ENCODE measurements at places on chromosomes 11 and 22.

- no peak for DNase-seq
Measured at GRCh38 chr11:404551-405264, 10.1 kb downstream of the SIGIRR start.

- no peak for DNase-seq
Measured at GRCh38 chr11:1744891-1745700, 5.3 kb downstream of the IFITM10 start.

DNA sequence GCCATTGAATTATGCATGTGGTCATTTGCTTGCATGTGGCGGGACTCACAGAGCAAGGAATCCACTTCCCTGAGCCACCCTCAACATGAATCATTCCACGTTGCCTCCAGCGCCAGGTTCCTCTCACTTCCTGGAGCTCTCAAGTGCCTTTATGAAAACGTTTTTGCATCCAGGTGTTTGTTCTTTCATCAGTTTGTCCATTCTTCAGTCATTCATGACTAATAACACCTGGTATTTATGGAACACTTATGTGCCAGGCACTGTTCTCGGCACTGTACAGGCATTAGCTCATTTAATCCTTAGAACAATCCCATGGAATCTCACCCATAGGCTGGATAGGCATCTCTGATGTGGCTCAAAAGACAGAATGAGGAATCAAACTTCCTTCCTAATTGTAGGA, 256.1 kb upstream of the SYN3 start:
- DNase-seq: no peak

GRCh38 chr11:7524462-7525235, 10.8 kb downstream of the PPFIBP2 start:
- DNase-seq: no peak

GRCh38 chr22:40271440-40271839, 74.9 kb upstream of the ADSL start:
- no peak for DNase-seq

GRCh38 chr11:125236072-125236825, 71.7 kb downstream of the PKNOX2 start:
- no peak for DNase-seq

- DNase-seq: no peak
Measured at GRCh38 chr11:59708537-59708936, 5.1 kb downstream of the OR10V1 start.

DNA sequence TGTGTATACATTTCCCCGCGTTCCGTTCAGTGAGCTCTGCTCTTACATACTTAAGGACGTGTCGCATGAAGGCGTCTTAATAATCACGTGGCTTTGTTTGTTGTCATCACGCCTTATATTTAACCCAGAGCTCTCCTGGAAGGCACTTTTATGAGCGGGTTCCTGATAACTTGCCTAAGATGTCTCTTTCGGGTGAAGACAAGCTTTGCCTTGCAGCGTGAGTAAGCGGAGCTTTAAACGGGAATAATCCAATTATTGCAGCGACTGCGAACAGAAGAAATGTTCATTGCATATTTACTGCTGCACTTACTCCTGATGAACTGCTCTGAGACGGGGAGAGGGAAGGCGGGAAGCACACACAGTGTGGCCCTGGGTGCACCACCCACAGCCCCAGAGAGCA, 1128.2 kb downstream of the BRD1 start:
- DNase-seq: no peak

GRCh38 chr11:103035216-103035615, 56.7 kb downstream of the DCUN1D5 start:
- no peak for DNase-seq

DNA sequence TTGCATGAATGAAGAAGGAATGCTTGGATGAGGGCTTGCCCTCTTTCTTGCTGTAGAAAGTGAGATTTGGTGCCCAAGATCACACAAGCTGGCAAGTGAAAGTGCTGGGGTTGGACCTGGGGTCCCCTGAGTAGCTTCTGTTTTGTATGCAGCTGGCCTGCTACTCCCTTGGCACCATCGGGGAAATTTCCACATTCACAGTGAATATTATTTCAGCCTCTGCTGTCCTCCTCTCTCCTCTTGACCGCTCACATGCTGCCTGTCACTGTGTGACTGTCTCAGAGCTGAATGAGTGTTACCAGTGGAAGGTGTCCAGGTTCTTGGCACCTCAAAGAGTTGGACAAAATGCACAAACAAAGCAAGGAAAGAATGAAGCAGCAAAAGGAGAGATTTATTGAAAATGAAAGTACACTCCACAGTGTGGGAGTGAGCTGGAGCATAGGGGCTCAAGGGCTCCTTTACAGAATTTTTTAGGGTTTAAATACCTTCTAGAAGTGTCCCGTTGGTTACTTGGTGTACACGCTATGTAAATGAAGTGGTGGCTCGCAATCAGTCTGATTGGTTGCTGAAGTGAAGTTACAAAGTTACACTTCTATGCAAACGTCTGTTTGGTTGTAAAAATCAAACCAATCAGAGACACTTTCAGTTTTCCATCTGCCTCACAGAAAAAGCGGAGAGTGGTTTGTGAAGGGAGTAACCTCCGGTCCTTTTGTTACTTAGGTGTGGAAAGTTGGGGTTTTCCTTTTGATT, 87.4 kb downstream of the DEPDC5 start:
- DNase-seq: no peak

GRCh38 chr11:121936370-121936769, 179.6 kb downstream of the BLID start:
- DNase-seq: no peak

- no peak for DNase-seq
Measured at GRCh38 chr11:127345819-127346459, 345.4 kb upstream of the KIRREL3 start.

GRCh38 chr11:131945706-131946105, 575.3 kb downstream of the NTM start:
- no peak for DNase-seq

DNA sequence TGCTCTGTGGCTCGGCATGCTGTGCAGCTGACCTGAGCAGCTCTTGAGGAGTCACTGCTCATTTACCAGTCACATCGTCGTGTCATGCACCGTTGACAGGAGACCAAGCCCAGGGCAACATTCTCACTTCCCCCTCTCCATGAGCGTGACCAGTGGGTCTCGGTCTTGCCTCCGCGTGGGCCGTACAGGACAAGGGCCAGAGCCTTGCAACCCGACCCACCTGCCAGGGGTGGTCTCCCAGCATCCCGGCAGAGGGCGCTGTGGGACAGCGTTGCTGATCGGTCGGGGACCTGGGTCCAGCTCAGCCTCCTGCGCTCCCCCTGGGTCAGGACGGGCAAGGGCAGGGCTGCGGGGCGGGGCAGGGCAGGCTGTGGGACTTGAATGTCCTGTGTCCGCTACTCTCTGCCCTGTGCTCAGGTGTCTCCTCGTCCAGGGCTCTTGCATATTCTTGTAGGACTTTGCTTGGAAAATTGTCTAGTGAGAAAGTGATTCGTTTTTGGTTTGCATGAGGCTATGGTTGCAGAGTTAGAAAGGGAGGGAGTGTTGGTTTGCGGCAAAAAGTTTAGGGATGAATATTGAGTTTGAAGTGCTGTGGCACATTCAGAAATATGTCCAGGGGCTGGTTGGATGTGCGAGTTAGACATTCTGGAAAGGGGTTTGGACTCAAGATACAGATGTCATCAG, 16.2 kb downstream of the EIF4G2 start:
- DNase-seq: peak; percentile 77

DNA sequence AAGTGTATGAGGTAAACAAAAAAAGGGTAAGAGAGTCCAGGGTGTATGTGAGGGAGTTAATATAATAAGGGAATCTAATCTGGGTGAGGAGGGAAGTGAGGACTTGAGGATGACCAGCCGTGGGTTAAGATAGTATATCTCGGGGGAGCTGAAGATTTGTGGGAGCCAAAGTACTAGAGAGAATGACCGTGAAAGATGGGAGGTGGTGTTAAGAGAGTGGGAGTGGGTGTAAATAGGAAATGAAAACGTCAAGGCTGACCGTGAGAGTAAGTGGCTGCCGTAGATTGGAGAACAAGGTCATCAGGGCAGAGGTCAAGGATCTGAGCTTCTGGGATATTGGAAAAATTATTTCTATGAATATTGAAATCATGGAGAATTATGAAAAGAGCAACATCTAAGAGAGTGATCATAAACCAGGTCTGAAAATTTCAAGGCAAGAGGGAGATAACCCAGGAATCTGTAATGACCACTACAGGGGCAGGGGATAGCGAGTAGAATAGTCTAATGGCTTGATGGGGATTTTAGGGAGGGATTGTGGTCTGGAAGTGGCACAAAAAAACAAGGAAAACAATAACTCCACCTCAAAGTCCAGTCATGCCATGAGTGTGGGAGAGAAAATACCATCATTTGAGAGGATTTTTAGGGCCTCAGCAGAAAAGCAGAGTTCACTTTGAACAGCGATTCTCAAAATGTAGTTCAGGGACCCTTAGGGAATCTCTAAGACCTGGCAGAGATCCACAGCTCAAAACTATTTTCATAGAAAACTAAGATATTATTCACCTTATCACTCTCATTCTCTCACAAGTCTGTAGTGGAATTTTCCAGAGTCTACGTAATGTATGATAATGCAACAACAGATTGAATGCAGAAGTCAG, 72.0 kb downstream of the PRR5L start:
- no peak for DNase-seq

GRCh38 chr11:59144579-59145345, 2.1 kb downstream of the FAM111A start:
- DNase-seq: peak; percentile 78

- DNase-seq: no peak
Measured at GRCh38 chr22:49483281-49483870, 344.3 kb downstream of the BRD1 start.

DNA sequence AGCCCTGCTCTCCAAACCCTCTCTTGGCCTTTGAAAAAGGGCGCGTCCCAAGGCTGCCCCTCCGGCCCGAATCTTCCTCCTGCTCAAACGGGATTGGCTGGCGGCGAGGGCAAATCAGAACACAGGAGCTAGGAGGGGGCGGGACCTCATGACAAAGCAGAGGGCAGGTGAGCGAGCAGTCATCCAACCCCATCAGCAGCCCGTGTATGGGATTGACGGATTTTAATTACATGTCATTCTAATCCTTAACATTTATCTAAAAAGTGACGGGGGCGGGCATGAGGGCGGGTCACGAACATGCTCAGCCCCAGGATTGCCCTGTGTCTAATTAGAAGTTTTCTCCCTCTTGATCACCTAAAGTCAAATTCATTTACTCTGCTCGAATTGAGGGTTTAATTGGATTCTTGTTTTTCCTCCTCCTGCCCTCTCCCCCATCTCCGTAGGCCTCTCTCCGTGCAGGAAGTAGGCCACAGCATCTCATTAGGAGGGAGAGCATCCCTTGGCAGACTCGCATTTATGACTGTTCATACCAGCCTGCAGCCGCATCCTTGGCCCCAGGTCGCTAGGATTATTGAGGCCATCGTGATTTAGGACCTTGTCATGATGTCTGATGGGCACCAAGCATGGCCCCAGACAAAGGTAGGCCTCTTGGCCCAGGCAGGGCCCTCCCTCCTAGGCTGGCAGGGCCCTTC, 147.1 kb downstream of the CHST1 start:
- DNase-seq: no peak

DNA sequence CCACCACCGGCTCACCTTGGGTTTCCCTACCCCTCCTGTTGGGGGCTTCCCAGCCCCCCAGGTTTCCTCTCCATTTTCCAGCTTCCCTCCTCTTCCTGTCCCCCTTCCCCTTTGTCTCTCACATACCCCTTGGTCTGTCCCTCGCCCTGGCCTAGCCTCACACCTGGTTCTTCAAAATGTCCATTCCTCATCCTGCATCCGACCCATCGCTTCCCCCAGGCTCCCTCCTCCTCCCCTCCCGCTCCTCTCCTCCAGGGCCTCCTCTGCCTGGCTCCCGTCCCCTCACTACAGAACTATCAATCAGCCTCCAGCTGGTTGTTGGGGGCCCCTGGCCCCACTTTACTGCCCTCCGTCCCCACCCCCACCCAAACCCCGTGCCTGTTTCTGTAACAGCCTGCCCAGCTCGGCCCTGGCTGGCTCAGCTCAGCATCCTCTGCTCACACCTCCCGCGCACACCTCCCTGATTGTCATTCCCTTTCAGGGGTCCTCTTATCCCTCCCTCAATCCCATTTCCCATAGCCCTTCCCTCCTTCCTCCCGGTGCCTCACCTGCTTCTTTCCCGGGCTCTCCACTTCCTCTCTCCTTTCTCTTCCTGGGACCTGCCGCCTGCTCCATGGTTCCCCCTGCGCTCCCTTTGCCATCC, 1.2 kb downstream of the CNIH2 start:
- DNase-seq: no peak

GRCh38 chr11:12117200-12117599, 6.8 kb downstream of the MICAL2 start:
- no peak for DNase-seq

GRCh38 chr11:68340784-68341556, 28.6 kb downstream of the LRP5 start:
- DNase-seq: no peak

DNA sequence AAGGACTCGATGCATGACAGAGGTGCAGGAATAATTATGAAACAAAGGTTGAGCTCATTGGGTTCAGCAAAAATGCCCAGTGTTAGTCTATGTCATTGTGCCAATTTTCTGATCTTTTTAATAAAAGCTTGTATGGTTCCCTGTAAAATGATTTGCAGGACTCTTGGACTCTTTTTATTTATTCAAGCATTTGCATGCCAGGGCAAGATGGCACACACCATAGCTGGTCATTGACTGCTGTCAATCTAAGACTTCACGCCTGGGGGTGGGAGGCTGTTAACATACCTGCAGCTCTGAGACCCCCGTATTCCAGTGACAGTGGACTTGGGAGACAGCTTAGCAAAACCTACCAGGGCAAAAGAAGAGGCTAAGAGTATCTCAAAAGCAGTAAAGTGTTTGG, 32.0 kb upstream of the ANO1 start:
- DNase-seq: no peak

GRCh38 chr22:38706101-38706900, 557 bp downstream of the GTPBP1 start:
- peak; percentile 39 for DNase-seq

- DNase-seq: no peak
Measured at GRCh38 chr11:116472651-116473050, 300.1 kb downstream of the BUD13 start.

GRCh38 chr22:20282901-20283673, 15.0 kb upstream of the RTN4R start:
- no peak for DNase-seq

DNA sequence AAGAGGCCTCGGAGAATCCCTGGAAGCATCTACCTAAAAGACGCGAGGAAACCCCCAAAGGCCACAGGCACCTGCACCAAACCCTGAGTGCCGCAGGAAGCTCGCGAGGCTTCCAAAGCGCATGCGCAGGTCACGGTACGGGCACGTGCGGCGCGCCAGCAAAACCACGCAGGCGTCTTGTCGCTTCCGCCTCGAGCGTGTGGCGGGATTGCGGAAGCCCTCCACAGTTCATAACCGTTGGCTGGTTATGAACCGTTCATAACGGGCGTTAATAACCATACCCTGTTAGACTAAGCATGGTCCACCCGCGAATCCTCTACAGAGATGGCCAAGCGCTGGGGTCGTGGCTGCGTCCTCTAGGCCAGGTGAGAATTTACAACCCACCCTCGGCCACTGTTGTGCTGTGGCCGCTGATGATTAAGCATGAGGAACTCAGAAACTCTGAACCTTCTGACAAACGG, 46.4 kb downstream of the MORC2 start:
- DNase-seq: peak; percentile 79

DNA sequence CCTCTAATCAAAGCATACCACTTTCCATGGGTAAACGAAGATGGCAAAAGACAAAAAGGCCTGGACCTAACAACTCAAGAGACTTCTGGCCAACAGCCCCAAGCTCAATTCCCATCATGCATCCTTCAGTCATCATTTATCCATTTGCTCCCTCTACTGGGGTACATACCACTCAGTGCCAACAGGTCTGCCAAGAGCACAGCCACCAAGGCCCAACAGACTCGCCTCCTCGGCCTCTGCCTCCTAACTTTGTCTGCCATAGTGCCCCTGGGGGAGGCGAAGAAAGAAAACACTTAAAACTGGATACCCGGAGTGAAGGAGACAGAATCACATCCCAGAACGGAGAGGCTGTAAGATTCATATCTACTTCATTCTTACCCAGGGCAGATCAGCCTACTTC, 1.1 kb downstream of the HYOU1 start:
- no peak for DNase-seq
